ENCODE measurements at places on chromosomes 11 and 22. TPM values are rescaled to one million over a fixed set of nuclear protein-coding genes. Genes with fewer than 3 reads are reported as not detected.

Gene MLC1
- 0.09 TPM for total RNA-seq

Gene INPP5J
- total RNA-seq: 3.0 TPM

DNA sequence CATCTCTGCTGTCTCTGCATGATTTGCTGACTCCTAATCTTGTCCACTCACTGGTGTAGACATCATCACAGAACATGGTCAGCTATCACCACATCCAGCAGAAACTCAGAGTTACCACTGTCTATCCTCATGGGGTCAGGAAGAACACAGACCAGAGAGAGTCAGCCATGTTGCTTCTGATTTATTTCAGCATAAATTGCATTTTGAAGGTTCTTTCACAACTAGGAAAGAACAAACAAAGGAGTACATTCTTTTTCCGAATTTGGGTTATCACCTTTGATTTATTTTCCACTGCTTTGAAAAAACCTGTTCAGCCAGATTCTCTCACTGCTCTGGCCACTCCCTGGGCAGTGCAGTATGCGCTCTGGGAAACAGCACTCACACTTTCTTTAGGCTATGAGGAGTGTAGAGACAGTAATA, 172.0 kb upstream of the MTMR2 start:
- H3K36me3 ChIP-seq: peaks cover 5% of the 10 kb centered on the region
- no peaks in the 10 kb centered on the region for H3K27me3 ChIP-seq
- H3K4me1 ChIP-seq: peaks cover 23% of the 10 kb centered on the region

Gene TTC36
- total RNA-seq: 0.84 TPM

DNA sequence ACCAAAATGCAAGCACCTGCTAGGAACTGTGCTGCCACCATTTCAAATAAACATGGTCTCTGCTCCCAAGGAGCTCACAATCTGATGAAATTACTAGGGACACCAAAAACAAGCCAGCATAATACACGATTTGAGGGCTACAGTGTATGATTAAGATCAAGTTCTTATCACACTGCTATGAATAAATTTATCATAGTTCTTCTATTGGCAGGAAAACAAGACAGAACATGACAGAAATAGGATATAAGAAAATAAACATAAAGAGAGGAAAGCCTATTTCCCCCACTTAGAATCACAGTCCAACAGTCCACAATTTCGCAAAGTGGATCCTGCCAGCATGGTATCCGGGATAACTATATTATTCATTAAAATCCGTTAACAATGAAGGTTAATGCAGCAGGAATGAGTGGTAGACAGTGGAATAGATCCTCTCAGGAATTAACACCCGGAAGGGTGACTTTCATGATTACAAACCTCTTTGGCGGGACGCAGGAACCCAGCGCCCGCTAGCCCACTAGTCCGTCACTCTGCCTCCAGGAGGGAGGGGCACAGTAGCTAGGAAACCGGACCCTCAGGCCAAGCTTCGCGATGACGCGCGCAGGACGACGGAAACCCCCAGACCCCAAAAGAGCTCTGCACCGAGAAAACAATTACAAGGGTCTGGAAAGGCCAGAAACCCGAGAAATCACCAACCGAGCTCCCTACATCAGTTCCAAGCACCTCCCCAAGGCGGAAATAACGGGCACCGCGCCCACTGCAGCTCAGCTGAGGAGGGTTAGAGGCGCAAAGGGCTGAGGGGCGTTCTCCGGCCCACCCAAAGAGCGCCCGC, 607 bp downstream of the CCDC82 start:
- H3K27me3 ChIP-seq: no peaks in the 10 kb centered on the region
- peak; percentile 45 for DNase-seq
- peak overlapping the region; percentile 93 for H3K27ac ChIP-seq
- peaks cover 2% of the 10 kb centered on the region for H3K36me3 ChIP-seq

Gene C11orf65
- 0.77 TPM for total RNA-seq

DNA sequence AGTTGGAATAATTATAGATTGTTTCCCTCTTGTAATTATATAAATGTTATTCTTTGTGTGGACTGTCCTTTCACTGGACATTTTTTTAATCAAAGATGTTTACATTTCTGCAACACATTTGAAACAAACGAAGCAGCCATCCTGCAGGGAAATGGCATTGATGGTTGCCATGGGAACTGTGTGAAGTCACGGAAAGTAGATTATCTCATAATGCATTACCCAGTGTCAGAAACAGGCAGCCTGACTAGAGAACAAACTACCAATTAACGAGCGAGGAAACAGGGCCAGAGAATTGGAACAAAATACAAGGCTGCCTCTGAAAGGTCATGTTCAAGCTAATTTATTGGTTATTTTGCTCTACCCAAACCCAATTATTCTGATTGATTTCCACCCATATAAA, 96.9 kb upstream of the LARGE1 start:
- no peak overlapping the region for H3K4me3 ChIP-seq
- no peaks in the 10 kb centered on the region for H3K36me3 ChIP-seq
- no peak for DNase-seq
- no peaks in the 10 kb centered on the region for H3K27me3 ChIP-seq

Gene MMP13
- 3.9 TPM for total RNA-seq

- peaks cover 6% of the 10 kb centered on the region for H3K27me3 ChIP-seq
- peaks cover 21% of the 10 kb centered on the region for H3K4me1 ChIP-seq
- peak; percentile 50 for DNase-seq
- H3K36me3 ChIP-seq: no peaks in the 10 kb centered on the region
Observed at GRCh38 chr11:119729951-119730613, 1.1 kb upstream of the NECTIN1 start.

Gene ACRV1
- total RNA-seq: not detected

Gene NXPE1
- total RNA-seq: not detected

Gene ZNF215
- 2.1 TPM for total RNA-seq

- no peak overlapping the region for H3K27ac ChIP-seq
- DNase-seq: no peak
- H3K4me1 ChIP-seq: peaks cover 11% of the 10 kb centered on the region
- peaks cover 6% of the 10 kb centered on the region for H3K27me3 ChIP-seq
- H3K4me3 ChIP-seq: no peak overlapping the region
Observed at GRCh38 chr11:120185706-120186455, 25.0 kb upstream of the OAF start.

DNA sequence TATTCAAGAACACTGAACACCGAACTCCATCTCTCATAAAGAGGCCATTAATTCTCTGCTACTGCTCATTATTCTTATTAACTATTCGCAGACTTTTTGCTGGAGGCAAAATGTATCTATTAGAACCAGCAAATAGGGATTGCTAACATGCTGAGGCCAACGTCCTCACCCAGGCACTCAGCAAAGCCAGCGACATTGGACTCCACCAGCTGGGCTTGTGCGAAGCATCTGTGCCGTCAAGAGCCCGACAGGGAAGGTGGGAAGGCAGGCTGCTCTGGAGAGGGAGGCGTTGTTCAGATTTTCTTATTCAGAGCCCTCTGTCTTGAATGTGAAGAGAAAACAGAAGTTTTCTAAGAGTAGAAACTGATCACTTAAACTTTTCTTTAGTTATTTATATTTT, 615.6 kb upstream of the KIRREL3 start:
- no peak for DNase-seq
- no peaks in the 10 kb centered on the region for H3K27me3 ChIP-seq
- H3K27ac ChIP-seq: no peak overlapping the region
- H3K4me1 ChIP-seq: no peaks in the 10 kb centered on the region
- no peak overlapping the region for H3K4me3 ChIP-seq

DNA sequence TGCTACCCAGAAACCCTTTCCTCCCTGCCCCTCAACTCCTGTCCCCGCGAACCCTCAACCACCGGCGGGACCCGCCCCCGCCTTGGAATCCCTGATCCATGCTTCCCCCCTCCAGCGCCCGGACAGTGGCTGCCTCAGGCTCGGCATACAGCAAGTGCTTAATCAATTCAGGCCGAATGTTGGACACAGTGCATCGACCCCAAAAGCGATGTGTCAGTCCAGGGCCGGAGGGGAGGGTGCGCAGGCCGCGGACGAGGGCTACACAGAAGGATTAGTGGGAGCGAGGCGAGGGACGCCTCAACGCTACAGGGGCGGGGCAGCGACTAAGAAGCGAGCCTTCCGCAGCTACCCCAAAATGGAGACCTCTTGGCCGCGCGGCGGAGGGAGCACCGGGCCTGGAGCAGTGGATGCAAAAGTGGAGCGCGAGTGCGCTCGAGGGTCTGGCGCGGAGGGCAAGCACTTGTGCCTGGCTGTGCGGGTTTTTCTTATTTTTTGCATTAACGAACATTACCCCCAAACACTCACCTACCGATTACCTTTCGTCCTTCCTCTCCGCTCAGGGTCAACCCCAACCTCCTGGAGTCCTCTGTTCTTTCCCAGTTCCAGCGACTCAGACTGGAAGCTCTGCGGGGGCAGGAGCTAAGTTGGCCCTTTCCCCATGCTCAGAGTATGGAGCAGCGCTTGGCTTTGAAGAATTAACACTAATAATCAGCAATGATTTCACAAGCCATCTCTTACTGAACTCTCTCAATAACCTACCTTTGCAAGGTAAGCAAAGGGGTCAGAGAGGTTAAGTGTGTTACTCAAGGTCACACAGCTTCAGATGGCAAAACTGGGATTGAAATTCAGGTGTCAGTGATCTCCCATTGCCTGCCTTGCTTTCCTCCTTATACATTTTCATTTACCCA, 30.0 kb upstream of the WNT11 start:
- peak; percentile 32 for DNase-seq
- H3K4me1 ChIP-seq: peaks cover 12% of the 10 kb centered on the region
- peaks cover 4% of the 10 kb centered on the region for H3K27me3 ChIP-seq
- H3K4me3 ChIP-seq: peak overlapping the region; percentile 86
- no peaks in the 10 kb centered on the region for H3K36me3 ChIP-seq
- no peak overlapping the region for H3K27ac ChIP-seq

- no peaks in the 10 kb centered on the region for H3K27me3 ChIP-seq
- no peaks in the 10 kb centered on the region for H3K4me1 ChIP-seq
- no peak for DNase-seq
- H3K36me3 ChIP-seq: no peaks in the 10 kb centered on the region
Observed at GRCh38 chr11:78338138-78338537, 79.5 kb downstream of the GAB2 start.

Gene OTOG
- not detected for total RNA-seq

Gene B4GAT1
- 28.4 TPM for total RNA-seq

Gene P2RY6
- 0.75 TPM for total RNA-seq

- H3K4me3 ChIP-seq: no peak overlapping the region
- no peaks in the 10 kb centered on the region for H3K36me3 ChIP-seq
- DNase-seq: no peak
Observed at GRCh38 chr11:40401132-40401853, 1058.2 kb downstream of the LRRC4C start.

DNA sequence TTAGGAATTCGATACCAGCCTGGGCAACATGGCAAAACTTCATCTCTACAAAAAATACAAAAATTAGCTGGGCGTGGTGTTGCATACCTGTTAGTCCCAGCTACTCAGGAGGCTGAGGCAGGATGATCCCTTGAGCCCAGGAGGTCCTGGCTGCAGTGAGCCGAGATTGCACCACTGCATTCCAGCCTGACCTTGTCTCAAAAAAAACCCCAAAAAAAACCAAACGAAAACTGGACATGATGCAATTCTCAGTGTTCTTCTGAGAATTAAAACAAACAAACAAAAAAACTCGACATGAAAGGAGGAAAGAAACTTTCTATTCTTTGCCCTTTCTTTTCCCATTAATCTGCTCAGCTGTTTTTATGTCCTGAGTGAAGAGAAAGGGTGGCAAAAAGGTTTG, 7.4 kb downstream of the MED17 start:
- H3K27ac ChIP-seq: no peak overlapping the region
- no peak overlapping the region for H3K4me3 ChIP-seq
- H3K36me3 ChIP-seq: peaks cover 62% of the 10 kb centered on the region
- DNase-seq: no peak

Gene SCGB1C1
- not detected for total RNA-seq

GRCh38 chr11:7759010-7759409, 37.7 kb downstream of the OR5P2 start:
- H3K27me3 ChIP-seq: no peaks in the 10 kb centered on the region
- H3K4me1 ChIP-seq: no peaks in the 10 kb centered on the region
- DNase-seq: no peak
- no peaks in the 10 kb centered on the region for H3K36me3 ChIP-seq

DNA sequence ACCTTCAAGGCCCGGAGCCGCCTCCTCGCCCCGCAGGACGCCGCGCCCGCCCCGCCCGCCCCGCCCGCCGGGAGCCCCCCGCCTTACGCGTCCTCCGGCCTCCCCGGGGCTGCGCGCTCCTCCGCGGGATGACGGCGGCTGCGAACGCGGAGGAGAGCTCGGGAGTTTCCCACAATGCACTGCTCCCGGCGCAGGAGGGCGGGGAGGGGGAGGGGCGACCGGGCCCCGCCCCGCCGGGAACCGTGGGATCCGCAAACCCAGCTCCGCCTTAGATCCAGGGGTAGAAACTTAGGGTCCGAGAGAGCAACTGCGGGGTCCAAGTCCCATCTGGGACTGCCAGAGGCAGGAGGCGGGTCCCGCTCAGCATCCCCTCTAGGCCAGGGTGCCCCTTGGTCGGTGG, at the start of gene CEND1:
TSS of gene CEND1 (minus strand) at position 148 of the 400 bp plus-strand sequence. CDS start 1,514 bp downstream, outside the sequence.
- no peaks in the 10 kb centered on the region for H3K27me3 ChIP-seq
- H3K36me3 ChIP-seq: no peaks in the 10 kb centered on the region
- H3K27ac ChIP-seq: no peak within 1 kb of the TSS
- DNase-seq: no peak
- peak within 1 kb of the TSS; percentile 23 for H3K4me3 ChIP-seq

DNA sequence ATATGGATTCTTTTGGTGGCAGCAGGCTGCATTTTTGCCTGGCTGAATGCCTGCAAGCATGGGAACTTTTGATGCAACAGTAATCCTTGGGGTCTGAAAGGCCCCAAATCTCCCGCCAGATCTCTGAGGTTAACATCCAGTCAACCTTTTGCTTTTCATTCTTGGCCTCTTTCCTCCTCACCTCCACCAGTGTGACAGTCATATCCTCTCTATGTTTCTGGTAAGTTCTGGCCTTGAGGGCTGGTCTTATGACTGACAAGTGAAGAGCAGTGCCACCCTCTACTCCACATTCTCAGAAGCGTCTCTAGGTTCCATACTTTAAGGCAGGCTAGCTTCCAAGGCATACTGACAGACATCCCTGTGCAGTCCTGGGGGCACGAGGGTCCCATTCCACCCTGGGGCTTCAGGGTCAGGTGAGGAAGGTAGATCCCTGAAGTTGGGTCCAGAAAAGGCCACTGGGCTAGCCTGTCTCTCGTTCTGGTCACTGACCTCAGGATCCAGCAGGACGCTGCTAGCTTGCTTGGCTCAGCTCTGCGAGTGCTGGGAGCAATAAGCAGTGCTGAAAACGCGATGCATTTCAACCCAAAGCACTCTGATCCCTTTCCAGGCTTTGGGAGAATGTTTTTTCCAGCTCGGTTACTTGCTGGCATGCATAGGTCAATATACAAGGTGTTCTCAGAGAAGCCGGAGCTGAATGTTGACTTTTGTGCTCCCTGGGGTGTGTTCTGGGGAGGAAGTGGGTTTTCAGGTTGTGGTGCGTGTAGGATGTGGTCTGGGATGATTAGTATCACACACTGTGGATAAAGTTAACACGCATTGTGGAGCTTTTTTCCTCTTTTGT, 75.2 kb downstream of the PTPRJ start:
- no peaks in the 10 kb centered on the region for H3K27me3 ChIP-seq
- H3K36me3 ChIP-seq: no peaks in the 10 kb centered on the region
- H3K4me3 ChIP-seq: peak overlapping the region; percentile 21
- peak; percentile 93 for DNase-seq
- peaks cover 35% of the 10 kb centered on the region for H3K4me1 ChIP-seq

DNA sequence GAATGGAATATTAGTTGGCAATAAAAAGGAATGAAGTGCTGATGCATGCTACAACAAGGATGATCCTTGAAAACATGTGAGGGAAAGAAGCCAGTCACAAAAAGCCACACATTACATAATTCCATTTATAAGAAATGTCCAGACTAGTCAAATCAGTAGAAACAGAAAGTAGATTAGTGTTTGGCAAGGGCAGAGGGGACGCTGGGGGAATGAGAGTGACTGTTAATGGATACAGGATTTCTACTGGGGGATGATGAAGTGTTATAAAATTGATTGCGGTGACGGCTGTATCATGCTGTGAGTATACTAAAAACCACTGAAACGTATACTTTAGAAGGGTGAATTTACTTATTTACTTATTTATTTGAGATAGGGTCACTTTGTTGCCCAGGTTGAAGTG, 57.9 kb downstream of the C11orf58 start:
- no peak for DNase-seq
- H3K4me3 ChIP-seq: no peak overlapping the region
- peaks cover 14% of the 10 kb centered on the region for H3K4me1 ChIP-seq
- H3K36me3 ChIP-seq: no peaks in the 10 kb centered on the region
- H3K27me3 ChIP-seq: no peaks in the 10 kb centered on the region
